A375 (cell line): ENCODE measurements at places on chromosomes 3 and 15. TPM values are rescaled to one million over a fixed set of nuclear protein-coding genes. Genes with fewer than 3 reads are reported as not detected.

The SCN11A gene
- not detected in 2 replicates for total RNA-seq

The CPA3 gene
- not detected in 2 replicates for total RNA-seq

The PDE12 gene
- total RNA-seq, result 23.8 and 26.5 TPM in 2 replicates

The SYNPR gene
- not detected in 2 replicates for total RNA-seq

The GOLGA6L10 gene
- 1.6 and 1.7 TPM in 2 replicates for total RNA-seq

The RGMA gene
- 0.72 and 1.8 TPM in 2 replicates for total RNA-seq

The CPLX3 gene
- 0.08 and 0.15 TPM in 2 replicates for total RNA-seq

The CCDC9B gene
- 47.7 and 53.8 TPM in 2 replicates for total RNA-seq

The SLC2A2 gene
- not detected in 2 replicates for total RNA-seq

The SLC7A14 gene
- total RNA-seq, result not detected in 2 replicates

The ANAPC13 gene
- 57.3 and 58.1 TPM in 2 replicates for total RNA-seq

The CXCR6 gene
- not detected in 2 replicates for total RNA-seq

The SI gene
- not detected in 2 replicates for total RNA-seq

The ACKR2 gene
- total RNA-seq, result not detected in 2 replicates

The ARL6IP5 gene
- 35.1 and 37.7 TPM in 2 replicates for total RNA-seq

The ARPIN gene
- 7.8 and 12.8 TPM in 2 replicates for total RNA-seq

The ALCAM gene
- 17.3 and 22.7 TPM in 2 replicates for total RNA-seq

The IMPG2 gene
- 0.04 and 0.05 TPM in 2 replicates for total RNA-seq

The CHRNA5 gene
- 2.8 and 8.1 TPM in 2 replicates for total RNA-seq

The VPS8 gene
- 11.2 and 12.0 TPM in 2 replicates for total RNA-seq

The FES gene
- 0.11 and 0.85 TPM in 2 replicates for total RNA-seq
